ENCODE measurements at places on chromosomes 7 and 10. TPM values are rescaled to one million over a fixed set of nuclear protein-coding genes. Genes with fewer than 3 reads are reported as not detected.

GRCh38 chr7:88919478-88920131 lies 124.1 kb upstream of the TEX47 start:
- no peak for DNase-seq

The RINT1 gene
- 13.7 TPM for total RNA-seq

- DNase-seq = no peak
These were observed 61.7 kb downstream of the DAGLB start for GRCh38 chr7:6385909-6386560.

DNA sequence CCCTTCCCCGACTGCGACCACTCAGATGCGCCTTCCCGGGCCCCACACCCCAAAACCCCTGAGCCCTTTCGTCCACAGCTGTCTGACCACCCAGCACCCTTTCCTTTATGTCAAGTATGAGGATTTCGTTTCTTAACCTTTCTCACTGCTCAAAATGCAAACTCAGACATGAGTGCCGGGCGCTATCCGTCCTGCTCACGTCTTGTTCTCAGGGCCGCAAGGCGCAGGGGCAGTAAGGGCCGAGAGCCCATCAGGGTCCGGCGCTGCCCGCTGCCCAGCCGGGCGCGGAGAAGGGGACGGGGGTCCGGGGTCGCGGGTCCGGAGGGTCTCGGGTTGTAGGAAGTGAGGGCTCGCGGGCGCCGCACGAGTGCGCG lies 670 bp upstream of the RBM33 start:
- DNase-seq = no peak

DNA sequence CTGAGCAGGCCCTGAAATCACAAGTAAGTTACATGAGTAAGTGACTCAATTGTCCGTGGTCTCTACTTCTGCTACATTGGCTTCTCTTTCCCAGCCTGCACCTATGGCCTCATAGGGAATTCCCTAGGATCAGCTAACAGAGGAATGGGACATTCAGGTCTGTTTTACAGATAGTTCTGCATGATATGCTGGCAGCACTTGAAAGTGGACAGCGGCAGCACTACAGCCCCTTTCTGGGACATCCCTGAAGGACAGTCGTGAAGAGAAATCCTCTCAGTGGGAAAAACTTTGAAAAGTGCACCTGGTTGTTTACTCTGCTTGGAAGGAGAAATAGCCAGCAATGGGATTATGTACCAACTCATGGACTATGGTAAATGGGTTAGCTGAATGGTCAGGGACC lies 293.1 kb upstream of the CACNA2D1 start:
- DNase-seq = no peak

The EGR2 gene
- total RNA-seq = 5.0 TPM
